Lung (tissue), 17 donors: ENCODE measurements at places on chromosomes 2 and 18. TPM values are rescaled to one million over a fixed set of nuclear protein-coding genes. Genes with fewer than 3 reads are reported as not detected.

Gene NOL4
- 0.02 TPM for polyA plus RNA-seq

Gene RGPD3
- 0.20 TPM for polyA plus RNA-seq

Gene AQP4
- 49.5 TPM for polyA plus RNA-seq

Gene METTL4
- 6.7 TPM for polyA plus RNA-seq

GRCh38 chr2:237280229-237280628, 133.7 kb downstream of the COL6A3 start:
- DNase-seq, result peak; percentile 78

DNA sequence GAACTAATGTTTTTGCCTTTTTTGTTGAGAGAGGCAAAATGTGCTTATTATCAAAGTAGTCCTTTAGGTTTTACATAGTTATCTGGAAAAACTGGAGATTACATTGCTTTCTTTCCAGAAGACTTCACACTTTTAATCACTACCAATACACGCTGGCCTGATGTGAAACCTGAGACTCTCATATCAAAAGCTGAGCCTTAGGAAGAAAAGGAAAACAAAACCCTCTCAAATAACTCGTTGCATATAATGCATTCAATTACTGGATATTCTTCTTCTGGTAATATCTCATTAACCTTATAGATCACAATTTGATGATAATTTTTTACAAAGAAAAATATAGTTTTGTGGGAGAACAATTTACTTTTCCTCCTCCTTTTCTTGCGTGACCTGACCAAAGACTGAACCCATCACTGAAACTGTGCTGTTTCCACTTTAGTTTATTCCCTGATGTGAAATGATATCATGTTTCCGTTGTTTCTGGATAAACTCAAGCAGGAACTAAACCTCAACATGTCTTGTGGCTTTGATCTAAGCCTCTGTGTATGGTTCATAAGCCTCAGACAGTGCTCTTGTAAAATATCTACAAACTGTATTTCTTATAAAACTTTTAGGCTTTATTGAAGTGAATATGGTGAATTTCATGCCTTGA, 332.4 kb downstream of the GULP1 start:
- no peak for DNase-seq

DNA sequence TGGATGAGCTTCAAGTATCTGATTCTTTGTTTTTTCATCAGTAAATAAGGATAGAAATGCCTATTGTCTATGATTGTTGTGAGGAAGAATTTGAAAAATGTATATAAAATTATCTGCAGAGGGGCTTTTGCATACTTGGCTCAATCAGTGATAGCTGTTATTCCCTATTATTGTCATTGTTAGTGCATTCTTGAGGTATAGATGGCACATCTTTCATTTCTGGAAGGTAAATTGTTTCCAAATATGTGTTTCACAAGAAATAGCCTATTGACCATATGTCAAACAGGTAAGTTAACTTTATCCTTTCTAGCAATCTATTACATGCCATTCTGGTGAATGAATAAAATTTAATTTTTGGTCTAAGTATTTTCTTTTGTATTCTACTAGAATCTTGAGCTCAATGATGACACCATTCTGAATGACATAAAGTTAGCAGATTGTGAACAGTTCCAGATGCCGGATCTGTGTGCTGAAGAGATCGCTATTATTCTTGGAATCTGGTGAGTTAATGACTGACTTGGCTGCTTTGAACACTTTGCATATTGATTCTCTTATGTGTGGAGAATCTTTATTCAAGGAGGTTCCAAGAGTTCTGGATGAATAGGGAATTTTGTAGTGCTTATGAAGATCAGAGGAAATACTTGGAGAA, 44.2 kb downstream of the TTC27 start:
- DNase-seq, result no peak

- DNase-seq, result no peak
Measured at GRCh38 chr2:143229952-143230351, 100.7 kb downstream of the ARHGAP15 start.

DNA sequence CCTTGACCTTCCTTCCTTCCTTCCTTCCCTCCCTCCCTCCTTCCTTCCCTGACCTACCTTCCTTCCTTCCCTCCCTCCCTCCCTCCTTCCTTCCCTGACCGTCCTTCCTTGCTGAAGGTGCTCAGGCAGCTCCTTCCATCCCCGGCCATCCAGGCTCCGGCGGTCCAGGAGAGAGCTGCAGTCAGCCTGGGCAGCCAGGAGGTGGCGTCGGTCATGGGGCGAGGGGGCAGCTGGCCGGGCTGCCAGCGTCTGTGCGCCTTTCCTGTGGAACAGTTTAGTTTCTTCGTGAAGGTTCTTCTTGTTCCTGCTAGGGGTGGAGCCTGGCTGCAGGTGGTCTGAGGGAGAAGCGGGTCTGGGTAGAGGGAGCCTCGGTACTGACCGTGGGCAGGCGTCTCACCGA, 15.7 kb downstream of the GPR35 start:
- DNase-seq, result peak; percentile 15

GRCh38 chr18:59685501-59685900, 11.7 kb downstream of the CCBE1 start:
- no peak for DNase-seq

DNA sequence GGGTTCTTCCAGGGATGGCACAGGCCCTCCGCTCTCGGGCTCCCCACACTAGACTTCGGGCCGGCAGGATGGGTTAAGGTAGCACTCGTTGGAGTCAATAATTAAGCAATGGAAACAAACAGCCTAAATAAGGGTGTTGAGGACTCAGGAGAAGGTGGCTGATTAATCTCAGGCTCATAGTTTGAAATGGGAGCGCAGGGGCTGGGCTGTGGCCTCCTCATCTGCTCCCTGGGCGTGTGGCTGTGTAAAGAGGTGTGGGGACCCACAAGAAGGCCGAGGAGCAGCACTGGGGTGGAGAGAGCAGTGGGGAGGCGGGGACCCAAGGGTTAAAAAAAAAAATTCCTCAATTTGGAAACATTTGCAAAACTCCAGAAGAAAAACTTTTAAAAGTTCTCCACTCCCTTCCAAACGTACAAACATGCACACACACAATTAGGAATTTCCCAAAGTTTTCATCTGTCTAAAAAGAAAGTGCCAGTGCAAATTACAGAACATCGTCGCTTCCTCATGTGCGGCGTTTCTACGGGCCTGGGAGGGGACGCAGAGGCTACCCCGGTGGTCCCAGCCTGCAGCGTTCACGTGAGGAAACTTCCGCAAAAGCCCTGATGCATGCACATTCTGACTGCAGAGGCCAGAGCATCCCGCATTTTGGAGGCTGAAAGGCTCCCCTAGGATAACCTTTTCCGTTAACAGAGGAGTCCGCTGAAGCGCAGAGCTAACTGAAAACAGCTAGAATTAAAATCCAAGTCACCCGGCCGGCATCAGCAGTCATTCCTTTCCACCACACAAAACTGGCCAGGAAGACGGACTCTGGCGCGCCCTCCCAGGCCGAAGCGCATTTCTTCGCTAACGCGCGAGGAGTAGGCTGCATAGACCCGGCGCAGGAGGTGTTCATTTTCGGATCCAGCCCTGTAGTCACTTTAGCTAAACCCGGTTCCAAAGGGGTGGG, 1.0 kb upstream of the TUBB6 start:
- DNase-seq, result peak; percentile 71

DNA sequence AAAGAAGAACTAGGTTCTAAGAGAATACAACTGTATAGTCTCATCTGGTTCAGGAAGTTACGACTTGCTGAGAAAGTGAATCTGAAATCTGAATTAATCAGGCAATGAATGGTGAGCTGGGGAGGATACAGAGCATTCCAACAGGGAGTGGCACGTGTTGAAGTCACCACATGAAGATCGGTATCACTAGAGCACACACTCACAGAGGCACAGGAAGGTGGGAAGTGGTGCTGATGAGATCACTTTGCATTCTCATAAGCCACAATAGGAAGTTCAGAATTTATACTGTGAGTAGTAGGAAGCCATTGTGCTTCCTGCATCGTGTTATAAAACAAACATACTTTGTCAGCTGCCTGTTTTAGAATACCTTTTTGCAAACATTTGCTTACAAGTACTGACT, 615.0 kb upstream of the DDX18 start:
- no peak for DNase-seq

- DNase-seq, result no peak
Measured at GRCh38 chr2:19669126-19669525, 232.7 kb downstream of the TTC32 start.

- no peak for DNase-seq
Measured at GRCh38 chr2:16280081-16280480, 339.7 kb downstream of the MYCN start.

DNA sequence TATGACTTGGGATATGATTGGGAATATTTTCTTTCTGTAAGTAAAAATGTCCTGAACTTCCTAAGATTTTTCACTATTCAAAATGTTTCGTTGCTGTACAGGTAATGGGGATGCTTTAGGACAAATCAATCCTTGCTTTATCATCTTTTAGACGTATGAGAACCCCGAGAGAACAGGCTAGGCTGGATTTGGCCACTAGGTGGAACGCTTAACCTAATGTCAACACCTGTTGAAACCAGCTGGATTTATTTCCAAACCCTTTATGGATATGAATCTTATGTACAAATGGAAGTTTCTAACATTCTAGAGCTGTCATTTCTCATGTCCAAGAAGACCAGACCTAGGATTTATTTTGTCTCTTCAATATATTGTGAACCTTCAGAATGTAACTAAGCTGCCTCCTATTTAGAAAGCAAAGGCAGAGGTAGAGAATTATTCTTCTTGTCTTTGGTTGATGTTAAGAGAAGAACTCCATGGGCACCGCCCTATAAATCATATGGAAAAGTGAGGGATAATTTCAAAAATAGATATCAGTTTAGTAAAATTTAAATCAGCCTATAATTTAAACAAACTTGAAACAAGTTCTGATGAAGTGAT, 96.7 kb downstream of the PMAIP1 start:
- peak; percentile 60 for DNase-seq

DNA sequence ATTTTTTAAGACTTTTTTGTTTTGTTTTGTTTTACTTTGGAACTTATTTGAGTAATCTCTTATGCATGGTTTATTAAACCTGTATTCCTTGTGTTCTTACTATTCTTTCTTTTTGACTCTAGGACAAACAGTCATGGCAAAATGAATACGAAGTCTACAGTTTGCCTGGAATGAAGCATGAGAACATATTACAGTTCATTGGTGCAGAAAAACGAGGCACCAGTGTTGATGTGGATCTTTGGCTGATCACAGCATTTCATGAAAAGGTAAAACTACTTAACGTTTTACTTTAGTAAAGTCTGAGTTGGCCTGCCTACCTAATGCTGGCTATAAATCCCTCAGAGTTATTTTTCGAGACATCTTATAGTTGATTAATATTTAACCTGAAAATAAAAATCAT, 72.3 kb downstream of the ACVR2A start:
- DNase-seq, result no peak

- peak; percentile 30 for DNase-seq
Measured at GRCh38 chr18:30465096-30465495, 577.4 kb downstream of the DSC3 start.

- DNase-seq, result no peak
Measured at GRCh38 chr2:208062113-208062512, 36.8 kb upstream of the PLEKHM3 start.

GRCh38 chr18:43034683-43035500, 80.6 kb downstream of the RIT2 start:
- DNase-seq, result no peak

- DNase-seq, result no peak
Measured at GRCh38 chr18:37967261-37967660, 401.7 kb upstream of the CELF4 start.
